ENCODE measurements at places on chromosomes 1 and 21.

DNA sequence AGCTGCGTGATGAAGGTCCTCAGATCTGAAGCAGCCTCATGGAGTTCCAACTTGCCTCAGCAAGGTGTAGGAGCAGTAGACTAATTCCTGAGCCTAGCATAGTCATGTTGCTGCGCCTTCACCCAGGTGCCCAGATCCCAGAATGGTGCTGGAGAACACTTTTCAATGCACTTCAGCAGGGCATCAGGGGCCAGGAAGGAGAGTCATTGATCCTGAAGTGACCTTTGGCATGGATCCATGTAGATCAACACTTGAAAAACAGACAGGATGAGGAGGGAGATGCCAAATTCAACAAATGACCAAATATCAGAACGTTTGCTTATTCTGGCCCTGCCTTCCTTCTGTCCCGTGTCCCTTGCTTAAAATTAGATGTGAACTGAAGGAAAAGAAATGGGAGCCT is 91.9 kb downstream of the LEPR start:
- DNase-seq, result no peak

GRCh38 chr21:36145259-36145658 is 10.4 kb downstream of the CBR3 start:
- no peak for DNase-seq

DNA sequence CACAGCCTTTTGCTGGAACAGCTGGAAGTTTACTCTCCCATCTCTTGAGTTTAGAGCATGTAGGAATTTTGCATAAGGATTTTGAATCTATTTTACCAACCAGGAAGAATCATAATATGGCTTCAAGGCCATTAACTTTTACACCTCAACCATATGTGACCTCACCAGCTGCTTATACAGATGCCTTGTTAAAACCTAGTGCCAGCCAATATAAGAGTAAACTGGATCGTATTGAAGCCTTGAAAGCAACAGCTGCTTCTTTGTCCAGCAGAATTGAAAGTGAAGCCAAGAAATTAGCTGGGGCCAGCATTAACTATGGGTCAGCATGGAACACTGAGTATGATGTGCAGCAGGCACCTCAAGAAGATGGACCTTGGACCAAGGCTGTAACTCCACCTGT is 65.4 kb downstream of the CEP350 start:
- DNase-seq, result no peak

GRCh38 chr1:248853663-248854375 is 5.1 kb downstream of the ZNF692 start:
- DNase-seq, result no peak

Measured in effector CD4-positive, alpha-beta T cell (primary cell).